ENCODE measurements at places on chromosomes 7 and 10. TPM values are rescaled to one million over a fixed set of nuclear protein-coding genes. Genes with fewer than 3 reads are reported as not detected.

Gene MBL2
- total RNA-seq: not detected

Gene CDC14C
- total RNA-seq: under 0.01 TPM

Gene KCNMA1
- 25.6 TPM for total RNA-seq

Gene AGBL3
- total RNA-seq: 0.28 TPM

Gene SLC16A9
- total RNA-seq: 0.18 TPM

Gene CDK14
- total RNA-seq: 28.1 TPM

Gene TEX36
- not detected for total RNA-seq

Gene CTTNBP2
- 11.3 TPM for total RNA-seq

Gene RPEL1
- under 0.01 TPM for total RNA-seq

Gene MRPS33
- 14.5 TPM for total RNA-seq

- H3K4me3 ChIP-seq: no peak overlapping the region
- H3K27ac ChIP-seq: no peak overlapping the region
- H3K4me1 ChIP-seq: no peaks in the 10 kb centered on the region
- H3K36me3 ChIP-seq: no peaks in the 10 kb centered on the region
- H3K27me3 ChIP-seq: no peaks in the 10 kb centered on the region
- DNase-seq: peak; percentile 75
Measured at GRCh38 chr7:17516771-17517170, 218.3 kb downstream of the AHR start.

GRCh38 chr10:3542185-3542611 is 242.8 kb downstream of the KLF6 start:
- peak; percentile 87 for DNase-seq
- no peaks in the 10 kb centered on the region for H3K36me3 ChIP-seq
- H3K4me1 ChIP-seq: peaks cover 20% of the 10 kb centered on the region
- no peak overlapping the region for H3K4me3 ChIP-seq
- no peaks in the 10 kb centered on the region for H3K27me3 ChIP-seq
- peak overlapping the region; percentile 18 for H3K27ac ChIP-seq

- H3K27me3 ChIP-seq: no peaks in the 10 kb centered on the region
- DNase-seq: no peak
- H3K36me3 ChIP-seq: no peaks in the 10 kb centered on the region
- H3K27ac ChIP-seq: no peak overlapping the region
- no peak overlapping the region for H3K4me3 ChIP-seq
Measured at GRCh38 chr10:84683550-84683949, 355.2 kb downstream of the CCSER2 start.

- H3K27me3 ChIP-seq: no peaks in the 10 kb centered on the region
- H3K4me3 ChIP-seq: no peak overlapping the region
- no peak for DNase-seq
- H3K27ac ChIP-seq: no peak overlapping the region
- no peaks in the 10 kb centered on the region for H3K36me3 ChIP-seq
Measured at GRCh38 chr7:93964813-93965212, 39.3 kb downstream of the BET1 start.

GRCh38 chr7:116101704-116102103 is 71.1 kb upstream of the TFEC start:
- H3K27me3 ChIP-seq: no peaks in the 10 kb centered on the region
- DNase-seq: peak; percentile 65
- H3K36me3 ChIP-seq: no peaks in the 10 kb centered on the region

- H3K4me3 ChIP-seq: no peak overlapping the region
- H3K36me3 ChIP-seq: no peaks in the 10 kb centered on the region
- H3K4me1 ChIP-seq: no peaks in the 10 kb centered on the region
- H3K27ac ChIP-seq: no peak overlapping the region
Measured at GRCh38 chr10:113746217-113746957, 5.1 kb upstream of the PLEKHS1 start.

GRCh38 chr7:100679129-100679926 is 5.8 kb downstream of the GNB2 start:
- no peak overlapping the region for H3K4me3 ChIP-seq
- no peak overlapping the region for H3K27ac ChIP-seq
- peaks cover 70% of the 10 kb centered on the region for H3K36me3 ChIP-seq

- no peaks in the 10 kb centered on the region for H3K4me1 ChIP-seq
- peaks cover 48% of the 10 kb centered on the region for H3K36me3 ChIP-seq
- peak overlapping the region; percentile 36 for H3K27ac ChIP-seq
- no peak for DNase-seq
Measured at GRCh38 chr7:148793590-148793989, 90.5 kb downstream of the EZH2 start.

DNA sequence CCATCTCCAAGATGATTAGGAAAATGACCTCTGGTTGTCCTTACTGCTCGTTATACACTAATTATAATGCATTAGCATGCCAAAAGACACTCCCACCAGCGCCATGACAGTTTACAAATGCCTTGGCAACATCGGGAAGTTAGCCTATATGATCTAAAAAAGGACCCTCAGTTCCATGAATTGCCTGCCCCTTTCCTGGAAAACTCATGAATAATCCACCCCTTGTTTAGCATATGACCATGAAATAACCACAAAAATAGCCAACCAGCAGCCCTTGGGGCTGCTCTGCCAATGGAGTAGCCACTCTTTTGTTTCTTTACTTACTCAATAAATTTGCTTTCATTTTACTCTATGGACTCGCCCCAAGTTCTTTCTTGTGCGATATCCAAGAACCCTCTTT is 41.6 kb upstream of the KCNMA1 start:
- H3K27me3 ChIP-seq: peaks cover 42% of the 10 kb centered on the region
- H3K36me3 ChIP-seq: no peaks in the 10 kb centered on the region
- DNase-seq: no peak
- no peak overlapping the region for H3K27ac ChIP-seq
- H3K4me1 ChIP-seq: no peaks in the 10 kb centered on the region
- no peak overlapping the region for H3K4me3 ChIP-seq

GRCh38 chr10:86520871-86521677 is 518 bp downstream of the WAPL start:
- peaks cover 6% of the 10 kb centered on the region for H3K36me3 ChIP-seq
- no peaks in the 10 kb centered on the region for H3K4me1 ChIP-seq
- DNase-seq: peak; percentile 42
- peak overlapping the region; percentile 68 for H3K4me3 ChIP-seq
- H3K27ac ChIP-seq: peak overlapping the region; percentile 72

GRCh38 chr7:50147951-50148808 is 55.1 kb upstream of the ZPBP start:
- no peaks in the 10 kb centered on the region for H3K4me1 ChIP-seq
- H3K4me3 ChIP-seq: no peak overlapping the region
- DNase-seq: no peak

GRCh38 chr7:24981171-24981951 is 1.4 kb upstream of the OSBPL3 start:
- no peaks in the 10 kb centered on the region for H3K36me3 ChIP-seq
- H3K27me3 ChIP-seq: no peaks in the 10 kb centered on the region
- H3K4me3 ChIP-seq: peak overlapping the region; percentile 65

DNA sequence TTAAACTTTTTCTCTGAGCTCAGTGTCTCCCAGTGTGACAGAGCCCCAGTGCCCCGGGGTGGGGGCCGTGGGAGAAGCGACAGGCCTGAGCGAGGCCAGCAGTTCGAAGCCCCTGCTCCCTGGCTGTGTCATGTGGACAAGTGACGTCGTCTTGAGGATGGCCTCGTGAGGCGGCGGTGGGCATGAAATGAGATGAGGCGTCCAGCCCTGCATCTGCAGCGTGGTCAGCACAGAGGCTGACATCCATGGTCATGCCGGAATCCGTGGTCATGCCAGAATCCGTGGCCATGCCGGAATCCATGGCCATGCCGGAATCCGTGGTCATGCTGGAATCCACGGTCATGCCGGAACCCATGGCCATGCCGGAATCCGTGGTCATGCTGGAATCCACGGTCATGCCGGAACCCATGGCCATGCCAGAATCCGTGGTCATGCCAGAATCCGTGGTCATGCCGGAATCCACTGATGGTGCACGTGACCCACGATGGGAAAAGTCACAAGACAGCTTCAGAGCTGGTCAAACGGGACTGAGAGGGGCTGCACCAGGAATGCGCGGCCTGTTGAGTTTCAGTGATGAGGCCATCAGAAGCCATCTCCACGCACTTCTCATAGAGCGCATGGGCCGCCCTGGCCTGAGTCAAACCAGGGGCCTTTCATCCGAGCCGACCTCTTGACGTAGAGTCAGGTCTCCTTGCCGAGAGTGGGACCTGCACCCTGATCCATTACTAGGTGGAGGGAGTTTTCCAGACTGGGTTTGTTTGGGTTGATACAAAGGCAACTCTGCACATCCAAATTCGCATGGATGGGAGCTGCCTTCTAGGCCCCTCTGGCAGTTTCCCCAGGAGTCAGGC is 342.5 kb downstream of the PTPRN2 start:
- H3K27ac ChIP-seq: no peak overlapping the region
- H3K36me3 ChIP-seq: no peaks in the 10 kb centered on the region
- no peak overlapping the region for H3K4me3 ChIP-seq
- H3K4me1 ChIP-seq: no peaks in the 10 kb centered on the region
- no peaks in the 10 kb centered on the region for H3K27me3 ChIP-seq
- DNase-seq: no peak

- no peak overlapping the region for H3K27ac ChIP-seq
- no peak for DNase-seq
- H3K36me3 ChIP-seq: no peaks in the 10 kb centered on the region
- H3K27me3 ChIP-seq: peaks cover 11% of the 10 kb centered on the region
- no peaks in the 10 kb centered on the region for H3K4me1 ChIP-seq
Measured at GRCh38 chr7:134353411-134353810, 36.7 kb upstream of the SLC35B4 start.

GRCh38 chr7:151735186-151735850 is 141.6 kb downstream of the PRKAG2 start:
- no peak for DNase-seq
- peak overlapping the region; percentile 77 for H3K27ac ChIP-seq
- peaks cover 20% of the 10 kb centered on the region for H3K4me1 ChIP-seq
- no peaks in the 10 kb centered on the region for H3K36me3 ChIP-seq
- peak overlapping the region; percentile 28 for H3K4me3 ChIP-seq
- no peaks in the 10 kb centered on the region for H3K27me3 ChIP-seq

DNA sequence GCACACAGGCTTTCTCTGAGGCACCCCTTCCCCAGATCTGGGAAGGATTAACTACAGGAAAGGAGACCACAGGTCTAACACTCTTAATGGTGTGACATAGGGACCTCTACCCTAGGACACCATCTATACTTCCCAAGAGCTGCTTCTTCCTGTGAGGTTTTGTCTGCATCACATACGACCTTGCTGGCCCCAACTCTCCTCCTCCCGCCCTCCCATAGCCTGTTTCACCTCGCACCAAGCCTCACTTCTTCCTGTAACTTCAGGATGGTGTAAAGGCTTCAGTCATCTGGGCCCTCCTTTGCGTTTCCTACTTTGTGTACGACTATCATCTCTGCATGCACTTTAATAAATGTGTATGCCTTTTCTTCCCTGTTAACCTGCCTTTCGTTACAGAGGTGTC is 274.3 kb downstream of the KLF6 start:
- H3K36me3 ChIP-seq: no peaks in the 10 kb centered on the region
- no peak overlapping the region for H3K27ac ChIP-seq
